NCI-H1694 treated with DMSO at 0.1 percent for 48 hours (cell line): ENCODE measurements at places on chromosomes 4 and X.

DNA sequence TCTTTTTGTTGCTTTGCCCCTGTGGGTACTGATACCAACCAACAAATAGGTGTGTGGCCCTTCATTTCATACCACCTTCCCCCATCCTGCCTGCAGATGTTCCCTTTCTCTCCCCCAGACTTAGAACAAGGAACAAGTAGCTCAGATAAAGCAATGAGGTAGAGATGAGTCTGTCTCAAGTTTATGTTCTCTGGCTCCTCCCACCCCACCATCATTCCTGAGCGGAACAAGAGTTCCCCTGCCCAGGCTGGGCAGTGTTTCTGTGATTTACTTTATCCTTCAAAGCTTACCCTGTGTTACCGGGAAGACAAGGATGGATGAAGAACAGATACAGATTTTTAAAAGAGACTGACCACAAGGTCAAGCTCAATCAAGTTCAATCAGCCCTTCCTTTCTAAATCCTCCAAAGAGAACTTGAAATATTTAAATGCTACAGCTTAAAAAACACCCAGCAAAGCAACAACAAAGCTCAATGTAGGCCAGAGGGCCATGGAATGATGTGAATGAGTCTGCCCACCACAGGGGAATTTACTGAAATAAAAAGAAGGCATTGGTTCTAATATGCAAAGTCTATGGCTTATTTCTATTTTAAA, 80.1 kb upstream of the UCP1 start:
- no peak for DNase-seq

- no peak for DNase-seq
Observed at GRCh38 chrX:10155137-10155536, 1.6 kb upstream of the CLCN4 start.

- DNase-seq, result peak; percentile 85
Observed at GRCh38 chrX:69066021-69066757, 99.1 kb downstream of the PJA1 start.

GRCh38 chr4:25614807-25615206, 40.8 kb upstream of the SLC34A2 start:
- DNase-seq, result no peak

DNA sequence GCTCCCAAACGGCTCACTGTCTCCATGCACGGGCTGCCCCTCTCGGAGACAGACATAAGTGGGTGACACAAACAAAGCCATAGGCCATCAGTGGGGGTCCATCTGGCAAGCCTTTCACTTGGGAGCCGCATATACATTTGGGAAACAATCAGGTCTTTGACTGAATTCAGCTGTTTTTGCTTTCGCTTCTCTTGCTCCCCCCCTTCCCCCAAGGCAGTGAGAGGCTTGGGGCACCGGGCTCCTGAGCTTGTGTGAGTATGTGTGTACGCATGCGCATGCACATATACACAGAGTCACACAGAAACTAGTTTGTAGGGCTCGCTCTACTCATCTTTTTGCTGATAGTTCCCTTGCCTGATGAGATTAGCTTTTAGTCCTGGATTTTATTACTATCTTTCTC, 284.4 kb downstream of the AFF2 start:
- DNase-seq, result no peak

GRCh38 chr4:162352580-162353107, 188.8 kb upstream of the FSTL5 start:
- DNase-seq, result no peak

- DNase-seq, result no peak
Observed at GRCh38 chr4:75630174-75630936, at the start of gene CDKL2. Gene CDKL2 (minus strand): TSS chr4:75630528. CDS start chr4:75625988, 4,540 bp downstream.

GRCh38 chr4:114728426-114728825, 129.8 kb downstream of the UGT8 start:
- DNase-seq, result no peak

- DNase-seq, result no peak
Observed at GRCh38 chr4:117481742-117482141, 396.4 kb upstream of the TRAM1L1 start.

DNA sequence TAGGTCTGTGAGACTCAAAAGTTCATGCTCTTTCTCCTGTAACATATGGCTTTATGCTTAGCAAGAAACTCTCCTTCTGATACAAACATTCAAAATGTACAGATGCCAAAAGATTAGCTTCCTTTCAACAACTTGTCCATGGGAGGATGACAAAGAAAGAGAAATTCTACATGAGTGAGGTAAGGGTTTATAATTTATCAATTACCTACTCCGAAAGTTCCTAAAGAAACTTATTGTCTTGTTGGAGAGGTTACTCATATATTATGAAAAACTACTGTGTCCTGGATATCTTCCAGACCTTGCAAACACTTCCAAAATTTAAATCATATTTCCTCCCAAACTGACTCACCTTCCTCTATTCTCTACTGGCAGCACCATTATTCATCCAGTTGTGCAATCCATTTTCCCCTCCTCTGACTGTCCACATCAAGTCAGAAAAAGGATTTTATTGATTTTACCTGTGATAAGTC, 65.1 kb downstream of the ENPEP start:
- no peak for DNase-seq

DNA sequence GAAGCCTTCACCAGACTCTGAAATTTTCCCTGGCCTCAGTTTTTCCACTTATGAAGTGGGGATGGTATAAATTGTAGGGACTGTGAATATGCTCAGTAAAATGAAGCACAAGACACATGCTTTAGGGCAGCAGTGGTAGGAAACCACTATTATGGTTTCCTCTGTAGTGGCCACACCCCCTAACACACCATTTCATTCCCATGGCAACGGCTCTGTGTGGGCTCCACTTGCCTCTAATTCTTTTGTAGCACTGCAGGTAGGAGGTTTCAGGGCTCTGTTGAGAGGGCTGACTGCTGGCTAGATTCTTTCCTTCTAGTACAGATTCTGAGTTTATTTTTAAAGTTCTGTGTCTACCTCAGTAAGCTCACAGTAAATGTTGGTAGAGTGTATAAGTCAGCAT, 3.5 kb upstream of the VMA21 start:
- no peak for DNase-seq

- DNase-seq, result no peak
Observed at GRCh38 chrX:11787564-11787963, 29.5 kb downstream of the MSL3 start.

DNA sequence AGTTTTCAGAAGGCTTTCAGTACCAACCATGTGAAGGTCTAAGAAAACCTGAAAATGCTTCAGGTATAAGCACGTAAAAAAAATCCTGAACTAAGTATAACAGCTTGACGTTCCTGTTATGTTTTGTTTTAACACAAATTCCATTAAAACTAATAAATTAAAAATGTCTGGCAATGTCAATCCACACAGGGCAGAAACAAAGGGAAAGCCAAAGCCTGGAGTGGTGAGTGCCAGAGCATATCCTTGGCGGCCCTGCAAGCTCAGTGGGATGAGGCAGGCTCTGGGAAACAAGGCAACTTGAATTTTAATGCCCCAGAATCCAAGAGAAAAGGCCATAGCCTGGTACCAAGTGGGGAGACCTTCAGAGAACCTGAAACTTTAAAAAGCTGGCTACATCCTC, 78.2 kb downstream of the EPHA5 start:
- no peak for DNase-seq

DNA sequence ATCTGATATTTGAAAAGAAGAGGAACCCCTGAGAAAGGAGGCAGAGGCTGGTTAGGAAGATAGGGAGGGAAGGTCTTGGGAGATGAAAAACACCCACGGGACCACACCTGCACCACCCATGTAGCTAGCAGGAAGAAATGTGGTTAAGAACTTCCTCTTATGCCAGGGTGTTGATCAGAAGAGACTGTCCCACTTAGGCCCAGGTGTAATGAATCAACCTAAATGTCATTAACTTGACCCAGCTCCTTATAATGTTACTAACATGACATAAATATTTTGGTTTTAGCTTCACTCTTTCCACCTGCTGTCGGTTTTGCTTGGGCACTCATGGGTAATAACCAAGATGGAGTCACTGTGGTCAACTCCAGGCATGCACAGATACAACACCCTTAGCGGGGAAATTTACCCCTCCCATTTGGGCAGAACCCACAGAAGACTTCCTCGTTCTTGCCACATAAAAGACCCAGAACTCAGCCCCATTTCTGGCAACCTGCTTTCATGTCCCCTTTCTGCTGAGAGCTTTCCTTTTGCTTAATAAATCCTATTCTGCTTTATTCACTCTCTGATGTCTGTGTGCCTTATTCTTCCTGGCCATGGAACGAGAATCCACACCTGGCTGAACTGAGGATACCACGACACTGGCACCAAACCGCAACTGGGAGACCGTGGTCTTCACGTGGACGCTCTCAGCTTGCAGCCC, 46.8 kb downstream of the ZNF141 start:
- DNase-seq, result no peak

GRCh38 chrX:287670-288069, 6.5 kb downstream of the PLCXD1 start:
- DNase-seq, result no peak

DNA sequence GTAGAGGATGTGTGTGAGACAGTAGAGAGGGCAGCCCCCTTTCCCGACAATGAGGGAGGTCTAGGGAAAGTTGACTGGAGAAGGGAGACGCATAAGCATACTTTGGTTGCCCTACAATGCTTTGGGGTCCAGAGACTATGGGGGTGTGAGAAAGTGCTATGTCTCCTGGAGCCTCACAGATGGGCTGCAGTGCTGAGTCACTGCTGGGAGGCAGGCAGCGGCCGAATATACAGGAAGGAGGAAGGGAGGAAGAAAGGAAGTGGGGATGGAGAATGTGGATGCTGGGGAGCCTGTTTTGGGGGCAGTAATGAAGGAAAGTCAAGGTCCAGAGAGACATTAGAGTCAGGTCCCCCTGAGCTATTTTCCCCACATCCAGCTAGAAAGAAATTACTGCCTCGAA, 12.7 kb downstream of the DRP2 start:
- no peak for DNase-seq

GRCh38 chr4:118351851-118352827, 664 bp downstream of the PRSS12 start:
- DNase-seq, result no peak
